Fibroblast of pulmonary artery (primary cell): ENCODE measurements at places on chromosomes 6 and 20.

DNA sequence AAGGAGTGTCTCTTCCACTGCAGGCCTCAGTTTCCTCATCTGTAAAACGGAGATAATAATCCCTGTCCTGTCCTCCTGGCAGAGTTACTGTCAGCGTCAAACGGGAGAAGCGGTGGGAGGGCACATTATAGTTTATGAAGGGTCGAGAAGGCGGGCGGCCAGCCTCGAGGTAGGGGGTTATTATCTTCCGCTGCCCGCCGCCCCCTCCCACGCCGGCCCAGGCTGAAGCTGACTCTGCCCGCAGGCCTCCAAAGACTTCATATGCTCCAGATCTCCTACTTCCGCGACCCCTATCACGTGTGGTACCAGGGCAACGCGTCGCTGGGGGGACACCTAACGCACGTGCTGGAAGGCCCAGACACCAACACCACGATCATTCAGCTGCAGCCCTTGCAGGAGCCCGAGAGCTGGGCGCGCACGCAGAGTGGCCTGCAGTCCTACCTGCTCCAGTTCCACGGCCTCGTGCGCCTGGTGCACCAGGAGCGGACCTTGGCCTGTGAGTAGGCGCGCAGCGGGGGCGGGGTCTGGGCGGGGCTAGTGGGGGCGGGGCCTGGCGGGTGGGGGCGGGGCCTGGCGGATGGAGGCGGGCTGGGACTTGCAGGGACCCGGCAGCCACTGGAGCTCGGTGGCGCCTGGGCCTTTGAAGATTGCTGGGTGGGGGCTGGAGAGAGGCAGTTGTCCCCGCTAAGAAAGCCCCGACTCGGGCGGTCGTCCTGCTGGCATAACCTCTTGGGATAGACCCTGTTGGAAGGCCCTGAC lies 2.8 kb downstream of the PROCR start:
- no peak for DNase-seq

DNA sequence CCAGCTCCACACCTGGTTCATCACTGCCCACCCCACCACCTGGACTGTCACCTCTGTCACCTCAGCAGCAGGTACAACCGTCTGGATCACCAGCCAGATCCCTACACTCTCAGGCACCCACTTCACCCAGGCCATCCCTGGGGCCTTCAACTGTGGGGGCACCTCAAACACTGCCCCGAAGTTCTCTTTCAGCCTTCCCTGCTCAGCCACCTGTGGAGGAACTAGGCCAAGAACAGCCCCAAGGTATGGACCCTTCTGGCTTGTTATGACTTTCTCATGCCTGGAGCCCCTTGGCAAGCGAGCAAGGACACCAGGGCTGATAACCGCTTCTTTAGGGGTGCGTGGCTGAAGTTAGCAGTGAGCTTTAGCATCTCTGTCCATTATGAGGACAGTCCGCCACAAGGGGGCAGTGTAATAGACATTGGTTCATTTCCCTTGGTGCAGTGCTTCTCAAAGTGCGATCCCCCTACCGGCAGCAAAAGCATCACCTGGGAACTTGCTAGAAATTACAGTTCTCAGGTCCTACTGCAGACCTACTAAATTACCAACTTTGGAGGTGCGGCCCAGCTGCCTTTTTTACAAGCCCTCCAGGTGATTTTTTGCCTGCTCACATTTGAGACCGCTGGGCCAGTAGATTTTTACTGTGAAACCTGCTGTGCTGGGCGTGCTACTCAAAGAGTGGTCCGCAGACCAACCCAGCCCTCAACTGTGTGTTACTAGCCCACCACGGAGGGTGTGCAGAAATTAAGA lies 32.5 kb downstream of the PNPLA1 start:
- peak; percentile 94 for DNase-seq

DNA sequence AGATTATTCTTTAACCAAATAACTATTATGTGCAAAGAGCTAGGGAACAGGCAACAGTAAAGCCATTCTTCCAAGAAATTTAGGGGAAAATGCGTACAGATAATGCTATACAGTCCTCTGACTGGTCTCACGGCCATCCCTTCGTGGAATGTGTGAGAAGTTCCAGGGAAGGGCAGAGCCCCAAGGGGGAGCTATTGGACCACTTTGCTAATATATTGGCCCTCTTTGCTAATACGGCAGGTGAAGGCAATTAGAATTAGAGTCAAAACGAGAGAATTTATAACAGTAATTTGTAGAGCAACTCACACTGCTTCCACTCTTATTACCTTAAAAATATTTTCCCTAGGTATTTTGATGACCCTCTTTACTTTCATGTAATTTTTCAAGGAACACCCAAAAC lies 140.4 kb downstream of the IMPG1 start:
- DNase-seq, result peak; percentile 28

- no peak for DNase-seq
Observed at GRCh38 chr6:166687070-166687878, 60.2 kb upstream of the RPS6KA2 start.

DNA sequence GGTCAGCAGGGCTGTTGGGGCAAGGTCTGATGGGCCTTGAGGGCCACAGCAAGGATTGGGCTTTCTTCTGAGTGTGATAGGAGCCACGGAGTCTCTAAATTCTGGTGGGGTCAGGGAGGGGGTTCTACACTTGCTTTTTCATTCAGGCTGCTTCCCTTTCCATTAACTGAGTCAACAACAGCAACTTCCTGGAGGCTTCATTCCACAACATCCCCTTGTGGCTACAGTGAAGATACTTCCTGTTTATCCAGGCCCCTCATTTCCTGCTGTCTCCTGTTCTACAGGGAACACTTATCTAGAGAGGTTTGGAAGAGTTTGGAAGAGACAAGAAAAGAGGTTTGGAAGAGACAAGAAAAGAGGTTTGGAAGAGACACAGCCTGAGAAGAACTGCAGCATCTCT lies 144.8 kb upstream of the ENPP5 start:
- no peak for DNase-seq

GRCh38 chr20:58227391-58228102 lies 906 bp downstream of the ANKRD60 start:
- no peak for DNase-seq

DNA sequence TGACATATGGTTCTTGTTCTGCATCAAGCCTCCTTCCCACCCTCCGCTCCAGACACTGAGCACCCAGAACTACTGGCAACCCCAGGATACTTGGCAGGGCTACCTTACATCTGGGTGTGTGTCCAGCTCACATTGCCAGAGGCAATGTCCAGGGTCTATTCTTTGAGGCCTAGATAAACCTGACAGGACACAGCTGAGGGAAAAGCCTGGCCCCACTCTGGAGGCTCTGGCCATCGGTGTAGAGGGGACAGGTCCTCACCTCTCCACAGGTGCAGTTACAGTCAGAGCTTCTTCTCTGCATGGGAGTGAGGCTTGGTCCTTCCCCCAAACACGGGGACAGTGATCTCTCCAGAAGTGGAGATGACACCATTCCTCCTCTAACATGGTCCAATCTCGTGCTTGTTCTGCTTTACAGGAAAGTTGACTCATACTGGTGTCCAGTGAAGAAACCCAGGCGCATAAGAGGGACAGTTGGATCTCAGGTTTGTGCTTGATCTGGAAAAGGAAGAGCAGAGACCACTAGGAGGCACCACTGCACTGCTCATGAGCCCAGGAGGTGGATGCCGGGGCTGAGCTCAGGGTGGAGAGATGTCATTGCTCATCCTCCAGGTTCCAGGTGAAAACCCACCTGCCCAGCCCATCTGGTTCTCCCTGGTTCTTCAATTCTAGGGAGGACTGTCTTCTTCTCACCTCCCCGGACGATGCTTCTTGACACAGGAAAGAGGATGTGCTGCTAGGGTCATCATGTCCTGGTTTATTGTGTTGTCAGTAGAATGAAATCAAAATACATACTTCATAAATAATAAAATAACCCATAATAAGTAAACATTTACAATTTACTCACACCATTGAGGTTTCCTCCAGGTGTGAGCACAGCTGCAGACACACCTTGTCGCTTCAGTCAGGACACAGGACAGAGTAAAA lies 14.7 kb downstream of the HLA-F start:
- DNase-seq, result peak; percentile 82

- peak; percentile 64 for DNase-seq
Observed at GRCh38 chr6:43771210-43771857, 1.3 kb downstream of the VEGFA start.

DNA sequence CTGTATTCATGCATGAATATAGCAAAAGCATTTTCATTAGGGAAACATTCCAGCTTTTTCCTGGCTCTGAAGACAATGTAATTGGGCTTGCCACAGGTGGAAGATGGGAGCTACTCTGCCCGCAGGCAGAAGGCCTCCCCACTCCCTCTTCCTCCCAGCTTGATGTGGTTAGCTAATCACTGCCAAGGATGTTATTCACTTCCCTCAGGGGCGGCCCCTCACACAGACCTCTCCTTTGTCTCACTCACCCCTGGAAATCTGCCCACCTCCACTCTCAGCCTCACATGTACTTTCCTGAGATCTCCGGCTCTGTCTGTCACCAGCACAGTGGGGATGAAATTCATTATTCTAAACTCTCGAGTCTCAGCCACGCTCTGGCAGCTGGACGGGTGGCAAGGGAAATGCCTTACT lies 100.7 kb downstream of the ANKRD60 start:
- DNase-seq, result peak; percentile 79

DNA sequence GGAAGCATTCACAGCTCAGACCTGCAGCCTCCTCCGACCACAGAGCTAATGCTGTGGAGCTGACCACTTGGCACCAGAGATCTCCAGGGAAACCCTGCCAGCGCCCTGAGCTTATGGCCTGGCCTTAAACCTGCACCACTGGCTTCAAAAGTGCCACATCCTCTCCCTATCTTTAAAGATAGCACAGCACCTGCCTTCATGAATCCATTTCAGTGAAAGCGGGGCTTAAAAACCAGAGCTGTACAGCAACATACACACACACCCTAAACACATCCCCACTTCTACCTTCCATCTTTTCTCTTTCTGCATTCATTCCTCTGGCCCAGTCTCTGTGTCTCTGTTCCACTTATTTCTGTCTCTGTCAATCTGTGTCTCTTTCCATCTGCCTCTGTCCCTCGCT lies 59.8 kb upstream of the CCDC167 start:
- no peak for DNase-seq

DNA sequence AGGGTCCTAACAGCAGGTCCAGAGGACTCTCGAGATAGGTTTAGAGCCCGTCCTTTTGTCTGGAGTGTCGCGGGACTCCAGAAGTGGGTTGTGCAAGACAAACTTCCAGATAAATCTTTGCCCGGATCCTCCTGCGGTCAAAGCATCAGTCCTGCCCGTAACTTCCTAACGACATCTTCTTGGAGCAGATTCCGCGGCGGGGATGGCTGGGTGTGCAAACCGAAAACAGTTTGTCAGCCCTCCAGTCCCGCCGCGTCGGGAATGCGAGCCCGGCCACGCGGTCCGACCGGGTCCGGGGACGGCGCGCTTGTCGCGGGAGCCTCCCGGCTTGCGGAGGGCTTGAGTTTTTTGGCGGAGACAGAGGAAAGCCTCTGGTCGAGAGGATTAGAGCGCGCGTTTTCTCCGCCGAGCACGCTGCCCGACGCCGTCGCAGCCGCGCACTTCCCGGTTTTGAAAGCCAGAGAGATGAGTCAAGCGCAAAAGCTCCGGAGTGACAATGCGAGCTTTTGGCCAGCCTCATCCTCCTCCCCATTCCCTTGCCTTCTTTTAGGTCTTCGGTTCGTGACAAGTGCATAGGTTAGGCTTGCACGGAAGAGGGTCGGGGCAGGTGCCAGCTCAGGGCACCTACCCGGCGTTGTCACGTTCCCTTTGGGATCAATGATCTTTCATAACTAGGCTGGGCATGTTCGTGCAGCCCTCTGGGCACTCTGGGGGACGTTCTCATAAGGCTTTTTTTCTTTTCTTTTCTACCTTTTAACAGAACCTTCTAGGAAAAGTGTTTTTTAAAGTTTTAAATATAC lies 91.3 kb upstream of the PRDM1 start:
- peak; percentile 49 for DNase-seq

DNA sequence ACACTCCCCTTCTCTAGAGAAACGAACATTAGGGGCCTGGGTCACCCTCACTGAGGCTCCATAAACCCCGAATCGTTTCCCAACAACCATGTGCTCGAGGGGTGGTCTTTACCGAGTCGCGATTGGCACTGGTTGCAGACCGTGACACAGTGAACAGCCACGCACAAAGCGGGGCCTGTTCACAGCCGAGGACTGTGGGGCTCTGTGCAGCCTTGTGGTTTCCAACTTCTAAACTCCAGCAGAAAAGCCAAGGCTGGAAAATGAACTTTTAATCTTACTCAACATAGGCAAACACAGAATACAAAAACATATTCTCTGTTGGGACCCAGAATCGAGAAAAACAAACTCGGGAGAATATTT lies 19.0 kb downstream of the RRBP1 start:
- DNase-seq, result no peak
